ENCODE measurements at places on chromosomes 11 and 22.

DNA sequence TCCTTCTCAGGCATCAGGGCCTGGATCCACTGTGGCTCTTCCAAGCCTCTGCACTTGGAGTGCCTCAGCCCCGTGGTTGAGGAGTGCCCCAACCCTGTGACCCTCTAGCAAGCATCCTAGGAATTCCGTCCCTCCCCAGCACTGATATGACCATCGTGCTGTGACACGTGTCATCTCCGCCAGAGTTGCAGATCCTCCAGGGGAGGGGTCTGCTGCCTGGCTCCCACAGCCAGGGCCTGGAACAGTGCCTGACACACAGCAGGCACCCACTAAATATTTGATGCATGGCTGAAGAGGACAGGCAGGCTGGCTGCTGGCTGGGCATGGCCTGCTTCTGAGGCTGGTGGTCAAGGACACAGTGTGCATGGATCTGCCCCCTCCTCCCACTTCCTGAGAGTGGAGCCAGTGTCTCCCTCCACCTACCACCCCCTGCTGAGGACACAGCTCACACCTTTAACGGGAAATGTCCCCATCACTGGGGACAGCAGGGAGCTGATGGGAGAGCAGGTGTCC, 1.7 kb upstream of the CD81 start:
- DNase-seq: no peak

GRCh38 chr22:30234786-30235470, 11.6 kb downstream of the LIF start:
- DNase-seq: peak; percentile 83

- DNase-seq: peak; percentile 68
These were observed 3.4 kb upstream of the ADAMTS8 start for GRCh38 chr11:130431801-130432200.

- DNase-seq: no peak
These were observed 494.7 kb downstream of the INSC start for GRCh38 chr11:15609445-15609844.

- DNase-seq: no peak
These were observed 559 bp downstream of the SNX19 start for GRCh38 chr11:130915603-130916237.

DNA sequence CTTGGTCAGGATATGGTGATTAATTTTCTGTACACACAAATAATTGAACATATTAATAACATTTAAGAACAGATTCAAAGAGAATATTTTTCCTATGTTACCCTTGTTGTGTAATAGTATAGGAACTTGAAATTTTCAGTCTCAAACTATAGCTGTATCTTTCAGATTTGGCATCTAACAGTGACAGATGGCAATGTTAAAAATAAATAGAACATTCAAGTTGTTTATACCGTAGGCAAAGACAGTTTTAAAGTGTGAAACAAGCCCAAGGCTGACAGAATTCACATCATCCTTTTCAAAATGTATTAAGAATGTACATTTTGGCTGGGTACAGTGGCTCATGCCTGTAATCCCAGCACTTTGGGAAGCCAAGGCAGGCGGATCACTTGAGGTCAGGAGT, 92.6 kb upstream of the TP53AIP1 start:
- DNase-seq: no peak

DNA sequence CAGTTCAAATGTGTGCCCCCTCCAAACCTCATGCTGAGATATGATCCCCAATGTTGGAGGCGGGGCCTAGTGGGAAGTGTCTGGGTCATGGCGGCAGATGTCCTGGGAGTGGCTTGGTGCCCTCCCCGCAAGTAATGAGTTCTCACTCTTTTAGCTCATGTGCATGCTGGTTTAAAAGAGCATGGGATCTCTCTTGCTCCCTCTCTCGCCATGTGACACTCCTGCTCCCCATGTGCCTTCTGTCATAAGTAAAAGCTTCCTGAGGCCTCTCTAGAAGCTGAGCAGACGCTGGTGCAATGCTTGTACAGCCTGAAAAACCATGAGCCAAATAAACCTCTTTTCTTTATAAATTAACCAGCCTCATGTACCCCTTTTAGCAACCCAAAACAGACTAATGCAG, 98.8 kb downstream of the SGSM3 start:
- no peak for DNase-seq

GRCh38 chr11:14114269-14114668, 151.7 kb downstream of the SPON1 start:
- DNase-seq: no peak

GRCh38 chr22:35154937-35155387, 89.0 kb downstream of the ISX start:
- peak; percentile 42 for DNase-seq

- no peak for DNase-seq
These were observed 74.4 kb downstream of the NFAM1 start for GRCh38 chr22:42357634-42358296.

DNA sequence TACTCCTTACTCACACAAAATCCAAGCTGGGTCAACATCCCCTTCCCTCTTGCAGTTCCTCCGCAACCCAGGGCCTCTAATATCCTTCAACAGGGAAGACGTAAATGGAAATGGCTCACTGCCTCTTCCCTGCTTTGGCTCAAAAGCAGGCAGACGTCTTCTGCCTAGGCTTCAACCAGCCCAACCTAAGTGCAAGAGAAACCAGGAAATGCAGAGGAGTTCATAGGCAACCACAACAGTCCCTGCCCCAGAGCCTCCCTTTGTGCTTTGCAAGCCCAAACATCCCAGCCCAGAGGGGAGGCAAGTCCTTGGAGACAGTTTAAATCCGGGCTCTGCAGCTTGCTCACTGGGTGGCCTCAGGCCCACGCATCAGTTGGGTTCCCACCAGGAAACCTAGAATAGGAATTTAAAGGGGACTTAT, 33.3 kb downstream of the CD6 start:
- no peak for DNase-seq

DNA sequence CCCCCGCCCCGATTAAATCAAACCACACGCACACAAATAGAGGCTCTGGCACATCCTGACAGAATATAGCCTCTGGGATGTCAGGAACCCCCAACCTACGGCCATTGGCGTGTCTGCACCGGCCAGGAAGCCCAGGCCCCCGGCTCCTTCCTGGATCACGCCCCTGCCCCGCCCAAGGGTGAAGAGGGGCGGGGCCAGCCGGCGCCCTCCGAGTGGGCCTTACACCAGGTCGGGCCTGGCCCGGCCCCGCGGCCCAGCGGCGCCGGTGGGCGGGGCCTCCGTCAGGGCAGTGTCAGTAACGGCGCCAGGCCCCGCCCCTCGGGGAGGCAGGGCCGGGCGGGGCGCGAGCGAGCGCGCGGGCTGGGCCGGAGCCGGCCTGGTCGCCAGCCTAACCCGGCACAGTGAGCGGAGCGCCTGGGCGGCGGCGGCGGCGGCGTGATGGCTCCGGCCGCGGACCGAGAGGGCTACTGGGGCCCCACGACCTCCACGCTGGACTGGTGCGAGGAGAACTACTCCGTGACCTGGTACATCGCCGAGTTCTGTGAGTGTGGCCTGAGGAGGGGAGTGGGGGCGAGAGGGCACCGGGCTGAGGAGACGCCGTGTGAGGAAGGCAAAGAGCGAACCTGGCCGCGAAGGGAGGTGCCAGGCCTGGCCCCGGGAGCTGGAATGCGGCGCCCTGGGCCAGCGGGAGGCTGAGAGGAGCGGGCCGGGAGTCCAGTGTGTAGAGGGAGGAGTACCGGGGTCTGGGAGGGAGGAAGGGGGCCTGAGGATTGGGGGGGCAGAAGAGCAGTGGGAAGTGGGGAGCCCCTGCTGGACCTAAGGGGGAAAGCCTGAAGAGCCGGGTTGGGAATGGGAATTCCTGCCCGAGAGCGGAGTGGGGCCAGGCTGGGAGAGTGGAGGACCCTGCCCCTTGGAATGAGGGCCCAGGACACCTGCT, at the start of gene ACER3:
TSS of gene ACER3 (plus strand) at position 380 of the 937 bp plus-strand sequence. CDS start at position 439, 59 bp downstream.
- peak; percentile 85 for DNase-seq

DNA sequence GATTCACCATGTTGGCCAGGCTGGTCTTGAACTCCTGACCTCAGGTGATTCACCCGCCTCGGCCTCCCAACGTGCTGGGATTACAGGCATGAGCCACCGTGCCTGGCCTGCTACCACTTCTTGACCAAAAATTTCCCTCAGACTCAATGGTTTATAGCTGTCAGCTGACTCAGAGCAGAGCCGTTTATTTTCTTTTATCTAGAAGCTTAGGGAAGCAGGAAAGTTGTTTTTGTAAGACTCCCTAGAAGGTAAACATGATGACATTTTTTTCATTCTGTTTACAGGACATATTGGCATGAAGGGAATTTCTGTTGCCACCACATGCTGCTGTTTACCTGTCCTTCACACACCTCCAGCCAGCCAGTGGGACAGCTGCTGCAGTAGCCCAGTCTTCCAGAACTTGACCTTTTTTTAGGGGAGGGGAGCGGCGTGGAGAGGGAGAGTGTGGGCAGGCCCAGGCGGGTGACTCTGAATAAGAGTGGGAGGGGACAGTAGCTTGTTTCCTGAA, 56.1 kb upstream of the PTPRJ start:
- DNase-seq: peak; percentile 78

DNA sequence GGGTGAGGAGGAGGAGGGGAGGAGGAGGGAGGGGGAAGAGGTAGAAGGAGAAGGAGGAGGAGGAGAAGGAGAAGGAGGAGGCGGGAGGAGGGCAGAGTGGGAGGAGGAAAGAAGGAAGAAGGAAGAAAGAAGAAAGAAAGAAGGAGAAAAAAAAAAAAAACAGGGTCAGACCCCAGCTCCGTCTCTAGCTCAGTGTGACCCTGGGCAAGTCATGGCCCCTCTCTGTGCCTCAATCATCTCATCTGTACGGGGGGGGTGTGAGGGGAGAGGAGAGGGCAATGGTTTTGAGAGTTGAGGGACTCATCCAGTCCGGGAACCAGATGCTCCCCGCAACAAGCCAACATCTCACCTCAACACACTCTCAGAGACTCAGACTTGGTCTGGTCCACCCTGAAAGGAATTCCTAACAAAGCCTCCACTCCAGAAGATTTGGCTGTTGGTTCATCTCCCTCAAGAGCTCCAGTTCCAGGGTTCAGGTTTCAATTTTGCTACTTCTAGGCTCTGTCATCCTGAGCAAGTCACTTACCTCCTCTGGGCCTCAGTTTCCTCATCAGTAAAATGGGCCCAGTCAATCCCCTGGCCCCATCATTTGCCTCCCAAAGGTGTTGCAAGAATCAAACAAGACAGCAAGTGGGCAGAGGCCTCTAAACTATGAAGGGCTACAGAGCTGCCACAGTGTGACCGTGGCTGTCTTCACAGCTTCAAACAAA, 7.7 kb downstream of the CARD10 start:
- no peak for DNase-seq

GRCh38 chr11:102798012-102798746, at the start of gene MMP1:
Gene MMP1, minus strand, starts transcription at chr11:102798160. Its CDS starts 68 bp downstream, at chr11:102798092.
- DNase-seq: peak; percentile 78

- DNase-seq: no peak
These were observed 170.6 kb downstream of the DYNC2H1 start for GRCh38 chr11:103279821-103280220.

DNA sequence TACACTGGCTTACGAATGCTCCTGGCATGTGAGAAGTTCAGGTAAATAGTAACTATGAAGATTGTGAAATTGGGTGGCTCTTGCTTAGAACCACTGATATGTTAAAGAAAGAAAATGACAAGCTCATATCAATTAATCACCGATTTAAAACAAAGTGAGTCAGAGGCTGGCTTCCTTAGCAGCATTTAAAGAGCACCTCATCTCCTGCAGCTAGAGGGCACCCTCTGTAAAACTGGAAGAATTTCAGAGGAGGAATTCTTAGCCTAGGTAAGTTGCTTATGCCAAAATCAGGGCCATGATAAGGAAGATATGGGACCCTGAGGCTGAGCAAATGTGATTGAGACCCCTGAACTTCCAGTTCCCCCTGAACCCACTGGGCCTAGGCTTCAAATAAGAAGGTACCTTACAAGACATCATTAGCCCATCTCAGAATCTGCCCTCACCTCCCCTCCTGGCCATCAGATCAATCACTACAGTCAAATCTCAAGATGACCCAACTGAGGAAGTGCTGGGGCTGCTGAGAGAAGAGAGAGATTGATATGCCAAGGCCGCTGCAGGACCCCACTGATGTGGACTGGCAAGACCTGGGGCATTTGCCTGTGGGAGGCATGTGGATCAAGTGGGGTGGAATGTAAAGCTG, 8.6 kb upstream of the CD3E start:
- DNase-seq: peak; percentile 12

GRCh38 chr22:49398115-49398514, 429.6 kb downstream of the BRD1 start:
- no peak for DNase-seq

GRCh38 chr11:133747409-133747808, 97.9 kb downstream of the SPATA19 start:
- DNase-seq: no peak

DNA sequence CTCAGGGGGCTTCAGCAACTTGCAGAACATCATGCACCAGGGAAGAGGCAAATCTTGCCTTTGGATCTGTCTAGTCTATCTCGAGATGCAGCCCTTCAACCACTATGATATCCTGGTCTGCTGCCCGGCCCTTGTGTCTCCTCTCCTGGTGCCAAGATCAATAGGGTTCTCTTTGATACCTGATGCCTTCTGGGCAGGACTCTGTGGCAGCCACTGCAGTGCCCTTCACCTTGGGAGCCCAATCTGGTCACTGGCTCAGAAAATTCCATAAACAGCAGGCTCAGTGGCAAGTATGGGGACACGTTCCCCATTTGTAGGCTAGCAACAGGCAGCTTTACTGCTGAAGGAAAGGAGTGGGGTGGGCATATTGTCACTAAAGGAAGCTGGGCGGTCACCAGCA, 23.4 kb downstream of the SYN3 start:
- DNase-seq: no peak

DNA sequence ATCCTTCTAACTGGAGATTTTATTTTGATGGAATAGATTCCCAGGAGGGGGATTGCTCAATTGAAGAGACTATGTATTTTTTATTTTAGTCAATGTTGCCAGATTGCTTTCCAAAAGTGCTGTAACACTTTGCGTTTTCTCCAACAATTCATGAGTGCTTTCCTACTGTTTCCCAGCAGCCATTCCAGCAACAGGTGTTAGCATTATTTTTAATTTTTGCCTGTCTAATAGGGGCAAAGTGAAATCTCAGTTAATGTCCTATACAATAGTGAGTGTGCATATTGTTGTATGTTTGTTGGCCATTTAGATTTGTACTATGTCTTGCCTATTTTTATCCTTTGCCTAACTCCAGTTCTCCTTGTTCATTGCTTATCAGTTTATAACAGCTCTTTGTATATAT, 12.1 kb upstream of the CACNG2 start:
- DNase-seq: no peak

DNA sequence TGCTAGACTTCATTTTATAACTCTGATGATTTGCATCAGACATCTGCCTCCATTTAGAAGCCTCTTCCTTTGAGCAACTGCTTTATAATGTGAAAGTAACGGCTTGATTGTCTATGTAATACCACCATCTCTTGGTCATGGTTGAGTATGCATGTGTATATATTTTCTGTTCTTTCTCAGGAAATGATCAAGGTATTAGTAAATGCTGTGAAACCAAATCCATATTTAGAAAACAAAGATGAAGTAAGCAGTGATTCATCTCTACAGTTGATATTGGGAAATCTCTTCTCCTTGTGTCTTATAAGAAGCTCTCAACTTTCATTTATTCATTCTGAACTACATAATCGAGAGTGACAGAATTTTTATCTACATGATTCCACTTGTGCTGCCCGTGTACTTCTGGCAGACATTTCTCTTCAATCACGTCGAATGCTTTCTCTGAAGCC, 104.6 kb upstream of the ANO3 start:
- DNase-seq: peak; percentile 88

GRCh38 chr11:102420547-102420946, 32.0 kb downstream of the TMEM123 start:
- no peak for DNase-seq

GRCh38 chr11:133137270-133137669, 395.0 kb downstream of the OPCML start:
- DNase-seq: no peak

All from AG10803 (cell line).